ENCODE measurements at places on chromosomes 12 and 14. TPM values are rescaled to one million over a fixed set of nuclear protein-coding genes. Genes with fewer than 3 reads are reported as not detected.

Gene MYH6
- not detected for total RNA-seq

Gene CYP46A1
- 0.09 TPM for total RNA-seq

Gene ACOT4
- 0.27 TPM for total RNA-seq

Gene MLF2
- total RNA-seq = 83.2 TPM

Gene MAGOHB
- total RNA-seq = 27.3 TPM

Gene SIRT4
- 1.3 TPM for total RNA-seq

Gene A2M
- total RNA-seq = 31.1 TPM

Gene IGF1
- total RNA-seq = 0.09 TPM

Gene CNTN1
- 0.38 TPM for total RNA-seq

Gene PHC1
- total RNA-seq = 18.4 TPM

Gene NTF3
- not detected for total RNA-seq

Gene B4GALNT3
- not detected for total RNA-seq

Gene SAMD15
- total RNA-seq = 0.94 TPM

Gene GPHB5
- not detected for total RNA-seq

Gene ASPG
- not detected for total RNA-seq

Gene DIO2
- 2.7 TPM for total RNA-seq

Gene KRT82
- total RNA-seq = not detected

Gene RARG
- total RNA-seq = 8.5 TPM

Data from endothelial cell of coronary artery (primary cell).